ENCODE measurements at places on chromosomes 13 and 19.

DNA sequence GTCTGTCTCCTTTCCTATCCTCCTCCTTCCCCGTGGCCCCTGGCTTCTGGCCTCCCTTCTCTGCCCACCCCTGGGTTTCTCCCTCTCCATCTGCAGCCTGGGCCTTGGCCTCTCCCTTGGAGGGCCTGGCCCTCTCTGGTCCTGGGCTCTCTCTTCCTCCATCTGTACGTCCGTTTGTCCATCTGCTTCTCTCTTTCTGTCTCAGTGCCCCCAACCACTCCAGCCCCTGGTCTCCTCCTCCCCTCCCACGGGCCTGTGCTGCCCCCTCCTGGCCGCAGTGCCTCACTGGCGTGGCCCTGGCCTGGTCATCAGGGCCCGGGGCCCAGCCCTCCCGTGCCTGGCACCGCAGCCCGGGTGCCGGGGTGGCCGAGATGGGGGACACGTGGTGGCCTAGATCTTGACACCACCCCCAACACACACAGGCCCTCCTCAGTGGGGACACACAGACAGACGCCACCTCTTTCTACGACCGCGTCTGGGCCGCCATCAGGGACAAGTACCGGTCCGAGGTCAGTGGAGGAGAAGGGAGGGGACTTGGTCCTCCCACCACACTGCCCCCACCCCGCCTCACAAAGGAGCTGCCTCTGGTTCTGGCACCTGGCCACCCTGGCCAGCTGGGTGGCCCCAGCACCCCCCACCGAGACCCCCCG is 11.3 kb downstream of the PRKCSH start:
- DNase-seq, result peak; percentile 98

DNA sequence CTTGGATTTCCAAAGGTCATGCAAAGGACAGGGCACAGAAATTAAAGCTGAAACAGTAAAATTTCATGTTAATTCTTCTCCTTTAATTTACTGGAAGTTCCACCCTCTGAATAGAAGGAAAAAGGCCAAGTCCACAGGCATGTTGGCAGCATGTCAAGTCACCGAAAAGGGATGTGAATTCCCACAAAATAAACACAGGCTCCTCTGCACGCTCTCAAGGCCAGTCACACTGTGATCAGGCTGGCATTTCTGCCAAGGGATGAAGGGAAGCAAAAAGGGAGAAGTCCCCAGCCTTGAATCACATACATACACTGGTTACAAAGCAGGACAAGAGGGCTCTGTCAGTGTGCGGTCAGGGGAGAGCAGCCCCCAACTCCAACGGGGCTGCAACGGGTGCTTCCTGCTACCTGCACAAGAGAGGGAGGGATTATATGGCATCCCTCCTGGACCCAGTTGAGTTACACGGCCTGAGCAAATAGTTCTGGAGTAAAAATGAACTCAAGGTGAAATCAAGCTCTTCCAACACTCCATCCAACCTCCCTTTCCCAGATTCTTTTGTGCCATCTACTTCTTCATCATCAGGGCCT is 6.9 kb downstream of the DCLK1 start:
- DNase-seq, result no peak

- DNase-seq, result no peak
These were observed 295.9 kb downstream of the SUCLA2 start for GRCh38 chr13:47705185-47705584.

GRCh38 chr13:77514336-77514726 is 21.2 kb upstream of the SCEL start:
- no peak for DNase-seq

GRCh38 chr13:110405597-110406450 is 98.7 kb downstream of the COL4A2 start:
- no peak for DNase-seq

Measured in iPS-NIHi11 (cell line).